ENCODE measurements at places on chromosomes 11 and 22.

- no peak for DNase-seq
Measured at GRCh38 chr11:69253028-69253427, 40.9 kb upstream of the MYEOV start.

DNA sequence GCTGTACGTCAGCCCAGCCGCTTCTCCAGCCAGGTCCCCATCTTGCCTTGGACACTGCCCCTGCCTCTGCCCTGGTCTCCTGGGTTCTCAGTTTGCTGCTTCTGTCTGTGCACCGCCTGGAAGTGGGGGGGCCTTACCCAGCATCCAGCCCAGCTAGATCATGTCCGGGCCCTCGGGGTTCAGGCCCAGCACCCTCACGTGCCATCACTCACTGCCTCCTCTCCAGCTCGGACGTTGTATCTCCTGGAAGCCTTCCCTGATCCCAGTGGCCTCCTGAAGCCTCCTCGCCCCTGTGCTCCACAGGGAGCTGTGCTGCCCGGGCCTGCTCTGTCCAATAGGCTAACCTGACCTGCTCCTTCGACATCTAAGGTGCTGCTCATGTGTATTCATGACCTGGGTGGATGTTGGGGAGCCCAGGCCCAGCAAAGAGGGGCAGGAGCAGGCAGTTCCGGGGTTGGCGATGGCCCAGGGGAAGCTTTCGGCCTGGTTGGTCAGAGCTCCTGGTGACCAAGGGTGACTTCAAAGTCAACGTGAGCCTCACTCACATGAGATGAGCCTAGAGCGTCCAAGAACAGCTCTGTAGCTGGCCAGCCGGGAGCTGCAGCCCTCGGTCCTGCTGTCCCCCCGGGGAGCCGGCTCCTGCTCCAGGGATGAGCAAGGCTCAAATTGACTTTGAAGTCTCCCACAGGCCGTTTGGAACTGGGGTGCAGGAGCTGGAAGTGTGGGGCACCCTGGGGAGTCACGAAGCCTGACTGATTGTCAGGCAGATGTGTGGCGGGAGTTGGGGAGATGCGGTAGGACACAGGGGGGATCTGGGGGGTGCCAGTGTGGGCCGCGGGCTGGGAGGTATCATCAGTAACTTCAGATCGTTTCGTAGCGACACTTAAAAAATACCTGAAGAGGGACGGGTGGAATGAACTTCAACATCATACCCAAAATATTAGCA is 5.2 kb upstream of the ASCL2 start:
- DNase-seq, result no peak

- no peak for DNase-seq
Measured at GRCh38 chr11:69750875-69751597, 24.1 kb downstream of the FGF4 start.

- DNase-seq, result no peak
Measured at GRCh38 chr11:129905402-129905801, 10.0 kb upstream of the NFRKB start.

- DNase-seq, result no peak
Measured at GRCh38 chr11:79536155-79536917, 95.5 kb upstream of the TENM4 start.

DNA sequence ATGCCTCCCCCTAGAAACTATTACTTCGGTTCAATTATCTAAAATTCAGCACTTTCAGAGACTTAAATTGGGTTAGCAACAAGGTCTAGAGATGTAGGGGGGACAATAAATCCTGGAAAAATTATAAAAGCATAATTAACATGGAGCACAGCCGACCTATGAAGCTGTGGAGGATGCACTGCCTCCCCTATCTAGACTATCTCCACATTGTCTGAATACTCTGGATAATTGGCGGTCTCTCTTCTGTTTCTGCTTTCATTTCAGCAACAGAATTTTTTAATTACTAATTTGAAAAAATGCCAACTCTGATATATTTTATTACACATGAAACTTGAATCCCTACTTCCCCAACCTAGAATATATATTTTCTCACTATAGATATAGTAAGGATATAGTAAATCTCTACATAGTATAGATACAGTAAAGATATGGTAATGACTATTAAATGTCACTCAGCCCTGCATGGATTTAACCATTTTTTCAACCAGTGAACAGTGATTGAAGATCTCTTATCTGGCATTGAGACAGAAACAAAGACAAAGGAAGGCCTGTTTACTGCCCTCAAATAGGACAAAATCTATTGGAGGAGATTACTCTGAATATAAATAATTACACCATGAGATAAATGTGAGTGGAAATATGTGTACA is 157.6 kb downstream of the BLID start:
- DNase-seq, result no peak

- DNase-seq, result peak; percentile 92
Measured at GRCh38 chr11:64384981-64385944, 26.3 kb downstream of the RPS6KA4 start.

DNA sequence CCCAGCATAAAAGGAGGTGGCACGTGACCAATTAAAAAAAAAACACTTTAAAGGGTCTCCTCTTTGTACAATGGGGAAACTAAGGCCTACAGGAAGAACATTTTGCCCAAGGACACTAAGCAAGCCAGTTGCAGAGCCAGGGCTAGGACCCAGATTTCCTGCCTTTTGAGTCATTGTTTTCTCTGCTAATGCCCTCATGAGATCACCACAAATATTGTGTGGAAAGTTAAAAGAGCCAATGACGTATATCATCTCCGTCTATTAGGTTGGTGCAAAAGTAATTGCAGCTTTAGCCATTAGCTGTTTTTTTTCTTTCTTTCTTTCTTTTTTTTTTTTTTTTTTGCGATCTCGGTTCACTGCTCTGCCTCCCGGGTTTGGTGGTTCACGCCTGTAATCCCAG is 24.1 kb upstream of the LRRC32 start:
- DNase-seq, result no peak

DNA sequence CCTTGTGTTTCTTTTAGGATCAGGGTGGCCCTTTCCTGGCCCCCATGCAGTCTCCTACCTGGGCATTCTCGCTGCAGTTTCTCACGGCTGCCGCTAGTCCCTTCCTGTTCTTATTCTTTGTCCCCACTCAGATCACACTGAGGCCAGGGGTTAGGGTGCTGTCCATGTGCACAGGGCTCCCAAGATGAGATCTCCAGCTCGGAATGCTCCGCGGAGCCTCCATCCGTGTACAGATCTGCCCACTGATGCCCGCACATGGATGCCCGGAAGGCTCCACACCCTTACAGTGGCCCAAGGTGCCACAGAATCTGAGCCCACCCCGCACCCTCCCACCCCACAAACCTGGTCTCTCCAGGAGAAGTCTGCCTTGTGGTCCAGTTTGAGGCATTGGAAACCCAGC is 457.3 kb downstream of the TBC1D22A start:
- no peak for DNase-seq

GRCh38 chr11:76638270-76639197 is 32.0 kb downstream of the LRRC32 start:
- no peak for DNase-seq

DNA sequence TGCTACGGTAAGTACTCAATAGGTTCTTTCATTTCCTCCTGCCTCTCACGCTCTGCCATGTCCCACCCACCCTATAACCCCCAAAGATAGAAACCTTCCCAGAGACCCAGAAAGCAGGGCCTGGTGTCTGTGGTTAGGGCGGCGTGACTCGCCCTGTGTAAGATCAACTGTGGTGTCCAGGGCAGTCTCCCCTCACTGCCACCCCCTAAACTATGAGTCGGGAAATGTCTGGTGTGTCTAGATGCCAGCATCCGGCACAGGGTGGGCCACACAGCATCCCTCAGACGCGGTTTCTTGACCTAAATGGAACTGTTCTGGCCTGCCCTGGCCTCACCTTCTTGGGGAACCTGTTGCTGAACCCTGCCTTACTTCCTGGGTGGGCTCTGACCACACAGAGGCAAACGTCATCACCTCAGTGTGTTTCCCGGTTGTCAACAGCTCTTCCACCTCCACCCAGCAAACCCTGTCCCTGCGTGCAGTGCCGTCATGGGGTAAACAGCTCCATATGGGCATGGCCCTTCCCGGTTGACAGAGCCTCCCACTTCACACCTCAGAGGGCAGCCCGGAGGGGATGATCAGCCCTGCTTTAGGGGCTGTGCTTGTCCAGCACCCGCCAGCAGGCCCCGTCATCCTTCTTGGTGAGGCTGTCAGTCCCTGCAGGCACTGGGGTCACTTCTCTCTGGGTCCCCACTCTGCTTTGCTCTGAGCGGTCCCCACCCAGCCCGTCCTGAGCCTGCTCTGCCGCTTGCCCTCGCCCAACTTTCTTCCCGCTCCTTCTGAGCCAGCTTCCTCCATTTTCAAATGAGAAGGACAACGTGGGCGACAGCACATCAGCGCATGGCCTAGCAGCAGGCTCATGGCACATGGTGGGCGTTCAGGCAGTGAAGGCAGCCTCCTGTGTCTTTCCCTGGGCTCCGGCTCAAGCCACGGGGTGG is 6.0 kb downstream of the WNT11 start:
- DNase-seq, result no peak

DNA sequence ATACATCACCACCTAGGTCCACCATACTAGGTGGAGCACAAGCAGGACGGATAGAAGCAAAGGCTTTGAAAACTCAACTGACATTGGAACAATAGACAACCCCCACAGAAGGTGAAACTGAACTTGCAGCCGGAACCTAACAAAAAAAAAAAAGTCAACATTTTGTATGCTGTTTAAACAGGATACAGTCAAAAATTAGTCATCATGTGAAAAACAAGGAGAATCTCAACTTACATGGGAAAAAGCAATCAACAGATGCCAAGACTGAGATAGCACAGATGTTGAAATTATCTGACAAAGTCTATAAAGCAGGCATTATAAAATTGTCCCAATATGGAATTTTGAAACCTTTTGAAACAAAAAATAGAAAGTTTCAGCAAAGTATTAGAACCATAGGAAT is 123.8 kb downstream of the RAB38 start:
- no peak for DNase-seq

DNA sequence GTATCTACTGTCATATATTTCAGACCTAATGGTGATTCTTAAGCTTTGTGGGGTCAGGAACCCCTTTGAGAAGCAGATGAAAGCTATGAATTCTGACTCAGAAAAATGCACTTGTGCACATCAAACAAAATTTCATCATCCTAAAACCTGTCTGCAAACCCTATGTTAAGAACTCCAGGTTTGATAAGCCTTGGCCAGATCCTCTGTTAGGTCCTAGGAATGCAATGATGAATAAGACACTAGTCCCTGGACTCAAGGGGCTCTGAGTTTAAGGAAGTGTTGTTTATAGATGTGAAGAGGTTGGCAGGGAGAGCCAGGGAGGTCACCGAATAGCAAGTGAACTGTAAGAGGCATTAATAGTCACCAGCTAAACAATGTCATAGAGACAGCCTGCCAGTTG is 103.2 kb downstream of the SPON1 start:
- no peak for DNase-seq

GRCh38 chr11:115488945-115489344 is 15.3 kb downstream of the CADM1 start:
- DNase-seq, result no peak

DNA sequence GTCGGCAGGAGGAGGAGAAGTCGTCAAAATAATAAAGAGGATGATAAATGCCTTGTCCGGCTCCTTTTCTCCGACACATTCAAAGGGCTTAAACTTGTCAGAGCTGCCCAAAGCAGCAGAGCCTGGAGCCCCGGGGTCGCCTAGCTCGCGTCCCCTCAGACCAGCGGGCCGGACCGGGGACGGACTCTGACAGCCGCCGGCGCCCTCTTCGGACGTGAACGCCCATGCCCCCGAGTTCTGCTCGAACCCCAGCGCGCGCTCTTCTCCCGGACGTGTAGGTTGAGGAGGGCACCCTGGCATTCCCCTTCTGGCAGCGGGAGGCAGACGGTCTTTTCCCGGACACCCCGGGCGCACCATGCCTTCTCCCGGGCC is 999 bp downstream of the FGF3 start:
- DNase-seq, result no peak

- no peak for DNase-seq
Measured at GRCh38 chr11:134742956-134743819, 331.1 kb upstream of the B3GAT1 start.

DNA sequence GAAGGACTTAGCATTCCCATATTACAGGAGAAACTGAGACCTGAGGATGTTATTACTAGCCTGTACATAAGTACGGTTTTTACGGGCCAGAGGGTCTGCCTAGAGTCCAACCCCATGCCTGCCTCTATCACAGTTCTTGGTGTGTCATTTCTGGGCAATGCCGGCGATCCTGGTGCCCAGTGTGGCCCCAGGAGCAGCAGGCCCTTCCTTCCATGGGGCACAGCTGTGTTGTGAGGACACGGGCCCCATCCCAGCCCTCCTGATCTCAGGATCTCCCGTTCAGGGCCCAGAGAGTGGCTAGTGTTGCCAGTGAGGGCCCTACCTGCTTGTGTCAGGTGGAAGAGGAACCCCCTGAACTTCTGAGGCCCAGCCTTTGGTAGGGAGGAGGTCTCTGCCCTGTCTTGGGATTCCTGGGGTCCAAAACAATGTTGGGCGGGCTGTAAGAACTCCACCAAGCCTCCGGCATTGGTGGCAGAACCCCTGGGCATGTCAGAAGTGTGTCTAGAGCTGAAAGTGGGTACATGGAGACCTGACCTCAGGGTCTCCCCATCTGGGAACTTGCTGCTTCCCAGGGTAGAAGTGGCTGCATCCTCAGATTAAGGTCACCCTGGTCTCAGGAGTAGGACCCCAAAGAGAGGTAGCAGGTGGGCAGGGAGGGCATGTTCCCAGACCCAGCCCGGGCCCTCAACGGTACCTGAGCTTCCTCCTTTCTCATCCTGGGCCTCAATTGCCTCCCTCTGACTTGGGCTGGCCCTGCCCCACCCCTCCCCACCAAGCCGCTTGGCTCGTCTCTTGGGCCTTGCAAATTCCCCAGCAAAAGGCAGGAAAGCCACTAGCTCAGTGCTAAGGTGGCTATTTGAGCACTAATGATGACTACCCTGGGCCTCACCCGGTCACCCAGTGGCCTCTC is 74.6 kb upstream of the KCNQ1OT1 start:
- no peak for DNase-seq

- no peak for DNase-seq
Measured at GRCh38 chr11:132944569-132944944, 587.7 kb downstream of the OPCML start.

DNA sequence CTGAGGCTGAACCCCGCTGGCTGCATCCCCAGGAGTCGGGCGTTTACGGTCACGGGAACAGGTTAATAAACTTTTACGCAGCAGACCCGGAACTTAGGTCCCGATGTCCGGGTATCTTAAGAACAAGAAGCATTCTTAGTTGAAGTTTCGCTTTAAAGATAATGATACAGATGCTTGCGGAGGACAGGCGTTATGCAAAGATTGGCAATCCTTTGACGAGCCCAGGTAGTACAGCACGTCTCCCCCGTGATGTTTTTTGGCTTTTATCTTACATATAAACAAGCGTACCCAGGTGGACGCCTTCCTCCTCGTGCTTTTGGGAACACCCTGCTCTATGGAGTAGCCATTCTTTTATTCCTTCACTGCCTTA is 871 bp upstream of the TOLLIP start:
- no peak for DNase-seq

GRCh38 chr11:19802773-19803293 is 90.2 kb downstream of the NAV2 start:
- DNase-seq, result no peak

DNA sequence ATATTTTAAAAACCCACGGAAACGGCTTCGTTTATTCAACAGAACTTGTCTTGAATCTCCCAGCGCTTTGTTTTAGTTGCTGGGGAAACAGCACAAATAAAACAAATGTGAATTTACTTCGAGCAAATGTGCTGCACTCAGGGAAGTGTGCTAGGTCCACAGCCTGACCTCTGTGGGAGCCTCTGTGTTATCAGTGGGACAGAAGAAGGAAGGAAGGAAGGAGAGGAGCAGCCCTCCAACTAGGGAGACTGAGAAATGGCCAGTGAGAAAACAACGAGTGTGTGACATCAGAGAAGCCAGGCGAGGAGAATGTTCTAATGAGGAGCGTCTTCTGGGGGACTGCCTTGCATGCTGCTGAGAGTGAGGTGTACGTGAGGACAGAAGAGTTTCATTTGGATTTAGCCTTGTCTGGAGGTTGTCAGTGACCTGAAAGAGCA is 42.7 kb downstream of the PPP6R3 start:
- no peak for DNase-seq
